Stimulated activated CD8-positive, alpha-beta memory T cell treated with anti-CD3 and anti-CD28 coated beads, Interleukin-7, amount 100 ng/mL, for 48 hours (primary cell): ENCODE measurements at places on chromosomes 11 and 22.

- no peak for DNase-seq
Observed at GRCh38 chr11:37509506-37509905, 911.5 kb upstream of the RAG2 start.

DNA sequence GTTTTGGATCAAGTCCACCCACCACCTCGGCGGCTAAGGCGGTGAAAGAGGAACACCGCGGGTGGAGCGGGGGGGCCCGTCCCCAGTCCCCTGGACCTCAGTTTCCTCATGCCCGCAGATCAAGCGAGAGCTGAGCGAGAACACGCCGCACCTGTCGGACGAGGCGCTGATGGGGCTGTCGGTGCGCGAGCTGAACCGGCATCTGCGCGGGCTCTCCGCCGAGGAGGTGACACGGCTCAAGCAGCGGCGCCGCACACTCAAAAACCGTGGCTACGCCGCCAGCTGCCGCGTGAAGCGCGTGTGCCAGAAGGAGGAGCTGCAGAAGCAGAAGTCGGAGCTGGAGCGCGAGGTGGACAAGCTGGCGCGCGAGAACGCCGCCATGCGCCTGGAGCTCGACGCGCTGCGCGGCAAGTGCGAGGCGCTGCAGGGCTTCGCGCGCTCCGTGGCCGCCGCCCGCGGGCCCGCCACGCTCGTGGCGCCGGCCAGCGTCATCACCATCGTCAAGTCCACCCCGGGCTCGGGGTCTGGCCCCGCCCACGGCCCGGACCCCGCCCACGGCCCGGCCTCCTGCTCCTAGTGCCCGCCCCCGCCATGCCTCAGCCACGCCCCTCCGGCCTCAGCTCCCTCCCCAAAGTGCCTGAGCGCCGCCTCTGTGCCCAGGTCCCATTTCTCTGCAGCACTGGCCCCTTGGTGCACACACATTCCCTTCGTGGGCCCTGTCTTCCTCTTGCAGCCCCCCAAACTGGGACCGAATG, 12.7 kb downstream of the MAFF start:
- peak; percentile 49 for DNase-seq

DNA sequence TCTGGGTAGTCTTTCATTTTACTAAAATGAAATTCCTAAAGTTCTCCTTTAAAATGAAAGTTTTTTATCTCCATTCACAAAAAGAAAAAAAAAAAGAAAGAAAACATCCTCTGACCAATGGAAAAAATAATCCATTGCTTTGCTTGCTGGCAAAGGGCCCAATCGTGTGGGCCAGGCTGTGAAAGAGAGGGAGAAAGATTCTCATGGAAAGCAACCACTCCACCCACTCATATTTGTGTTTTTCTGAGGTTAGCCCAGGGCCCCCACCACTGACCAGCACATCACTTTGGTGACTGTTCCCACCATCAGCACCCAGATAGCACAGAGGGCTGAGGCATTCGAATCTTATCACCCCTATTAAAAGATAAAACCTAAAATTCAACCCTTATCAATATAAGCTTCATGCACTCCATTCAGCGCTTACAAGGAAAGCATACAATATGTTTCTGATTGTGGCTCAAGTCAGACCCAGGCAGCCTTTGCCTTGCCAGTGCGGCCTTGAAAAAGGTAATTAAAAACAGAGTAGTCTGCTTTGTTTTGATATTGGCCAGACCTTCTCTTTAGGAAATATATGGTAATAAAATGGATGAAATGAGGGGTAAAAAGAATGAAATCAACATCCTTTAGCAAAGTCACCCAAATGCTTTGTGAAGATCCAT, 192.8 kb downstream of the ETS1 start:
- DNase-seq: no peak

- no peak for DNase-seq
Observed at GRCh38 chr22:49427941-49428340, 399.7 kb downstream of the BRD1 start.

- no peak for DNase-seq
Observed at GRCh38 chr11:776561-777287, 563 bp downstream of the GATD1 start.

DNA sequence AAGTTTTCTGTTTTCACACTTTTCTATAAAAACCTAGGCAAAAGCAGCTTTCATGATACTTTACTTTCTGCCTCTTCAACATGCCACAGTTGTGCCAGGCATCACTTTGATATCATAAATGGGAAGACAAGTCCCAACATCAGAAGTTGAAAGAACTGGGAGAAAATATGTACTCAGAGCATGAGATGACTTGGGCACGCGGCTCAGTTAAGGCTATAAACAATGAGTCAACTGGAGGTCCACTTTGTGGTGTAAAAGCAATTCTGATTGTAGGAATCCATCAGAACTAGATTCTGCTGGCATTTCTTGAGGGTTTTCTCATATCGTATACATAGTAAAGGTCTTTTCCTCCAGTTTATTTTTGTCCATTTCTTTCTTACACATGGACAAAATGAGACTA, 109.7 kb upstream of the USP47 start:
- no peak for DNase-seq

- DNase-seq: peak; percentile 2
Observed at GRCh38 chr11:8768625-8769333, 86.2 kb downstream of the RPL27A start.

DNA sequence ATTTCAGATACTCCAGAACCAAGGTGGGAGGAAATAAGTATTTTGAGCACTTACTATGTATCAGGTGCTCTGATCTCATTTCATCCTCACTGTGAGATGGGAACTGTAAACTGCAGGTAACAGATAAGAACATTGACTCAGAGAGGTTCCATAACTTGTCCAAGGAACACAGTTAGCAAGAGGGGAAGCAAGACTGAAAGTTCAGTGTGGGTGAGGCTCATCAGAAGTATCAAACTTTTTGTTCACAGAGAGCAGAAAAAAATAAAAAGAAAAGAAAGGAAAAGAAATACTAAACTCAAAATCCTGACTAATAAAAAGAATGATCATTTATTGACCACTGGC, 37.1 kb downstream of the RAB30 start:
- no peak for DNase-seq

DNA sequence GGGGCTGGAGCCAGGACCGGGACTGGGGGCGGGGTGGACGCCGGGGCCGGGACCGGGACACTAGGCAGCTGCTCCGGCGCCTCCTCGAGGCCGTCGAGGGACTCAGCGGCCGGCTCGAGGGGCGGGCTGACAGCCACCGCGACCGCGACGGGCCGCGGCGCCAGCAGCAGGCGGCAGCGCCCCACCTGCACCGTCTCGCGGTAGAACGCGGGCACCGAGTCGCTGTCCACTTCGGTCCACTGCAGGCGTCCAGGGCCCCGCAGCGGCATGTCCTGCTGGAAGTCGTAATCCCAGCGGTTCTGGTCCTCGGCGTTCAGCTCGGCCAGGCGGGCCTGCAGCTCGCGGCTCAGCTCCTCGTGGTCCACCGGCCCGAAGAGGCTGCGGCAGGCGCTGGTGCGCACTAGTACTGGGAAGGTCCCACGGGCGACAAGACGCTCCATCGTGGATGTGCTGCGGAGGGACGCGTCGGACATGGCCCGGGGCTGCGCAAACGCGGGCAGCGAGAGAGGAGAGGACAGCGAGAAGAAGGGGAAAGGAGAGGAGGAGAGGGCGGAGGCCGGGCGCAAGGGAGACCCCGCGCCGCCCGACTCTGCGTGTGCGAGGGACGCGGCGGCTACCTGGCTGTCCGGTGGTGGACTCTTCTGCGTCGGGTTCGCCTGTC, 428 bp downstream of the CDKN1C start:
- no peak for DNase-seq

GRCh38 chr11:116454951-116455350, 317.8 kb downstream of the BUD13 start:
- no peak for DNase-seq

GRCh38 chr22:24353121-24353520, 74.3 kb upstream of the ADORA2A start:
- no peak for DNase-seq

GRCh38 chr11:101915791-101916291, 481 bp downstream of the ANGPTL5 start:
- DNase-seq: no peak

DNA sequence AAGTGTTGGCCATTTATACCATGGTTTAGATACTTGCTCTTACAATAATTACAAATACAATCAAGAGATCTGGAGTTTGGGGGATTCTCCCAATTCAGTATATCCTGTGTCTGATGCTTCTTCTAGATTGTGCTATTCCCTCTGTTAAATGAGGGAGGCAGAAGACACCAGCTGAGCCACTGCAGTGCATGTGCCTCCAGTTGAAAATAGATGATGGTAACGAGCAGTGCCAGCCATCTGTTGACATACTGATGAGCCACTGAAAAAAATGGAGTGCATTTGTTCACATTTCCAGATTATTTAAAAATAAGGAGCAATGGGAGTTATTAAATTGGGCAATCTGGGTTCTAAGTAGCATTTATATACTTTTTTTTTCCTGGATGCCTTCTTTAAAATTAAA, 1428.0 kb upstream of the TENM4 start:
- DNase-seq: no peak

DNA sequence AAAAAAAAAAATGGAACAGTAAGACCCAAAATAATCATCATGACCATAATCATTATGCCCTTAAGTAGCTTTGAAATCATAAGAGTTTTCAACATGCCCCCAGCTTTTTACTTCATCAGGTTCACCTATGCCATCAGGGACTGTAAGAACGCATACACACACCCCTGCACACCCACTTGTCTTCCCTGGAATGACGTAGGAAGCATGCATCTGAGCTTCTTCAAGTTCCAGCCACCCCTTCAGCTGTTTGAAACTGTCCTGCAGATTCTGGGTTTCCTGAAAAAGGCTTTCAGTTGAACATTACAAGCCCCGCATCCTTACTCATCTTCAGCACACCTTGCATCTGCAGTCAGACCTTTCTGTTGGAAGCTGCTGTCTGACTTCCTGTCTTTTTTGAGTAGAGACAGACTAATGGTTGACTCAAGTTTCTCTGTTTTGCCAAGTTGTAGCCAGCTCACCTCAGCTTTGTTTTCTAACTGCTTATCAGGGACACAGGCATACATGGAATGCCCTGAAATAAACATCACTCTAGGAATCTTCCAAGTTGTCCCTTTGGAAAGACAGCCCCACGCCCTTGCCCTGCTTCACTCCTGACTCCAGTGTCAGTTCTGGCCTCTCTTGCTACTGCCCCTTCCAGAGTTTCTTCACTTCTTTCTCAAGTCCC, 37.0 kb downstream of the ARHGAP1 start:
- no peak for DNase-seq

DNA sequence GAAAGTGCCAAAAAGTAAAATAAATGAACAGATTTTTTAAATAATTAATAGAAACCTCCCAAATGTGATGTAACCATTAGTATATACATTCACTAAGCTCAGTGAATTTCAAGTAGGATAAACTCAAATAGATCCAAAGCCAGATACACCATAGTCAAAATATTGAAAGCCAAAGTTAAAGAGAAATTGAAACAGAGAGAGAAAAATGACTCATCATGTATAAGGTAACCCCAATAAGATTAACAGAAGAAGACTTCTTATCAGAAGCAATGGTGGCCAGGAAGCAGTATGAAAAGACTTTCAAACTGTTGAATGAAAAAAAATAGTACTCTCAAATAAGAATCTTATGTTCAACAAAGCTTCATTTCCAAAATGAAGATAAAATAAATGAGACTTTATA, 70.5 kb downstream of the LUZP2 start:
- DNase-seq: no peak

GRCh38 chr11:109851780-109852390, 241.3 kb upstream of the ZC3H12C start:
- no peak for DNase-seq

DNA sequence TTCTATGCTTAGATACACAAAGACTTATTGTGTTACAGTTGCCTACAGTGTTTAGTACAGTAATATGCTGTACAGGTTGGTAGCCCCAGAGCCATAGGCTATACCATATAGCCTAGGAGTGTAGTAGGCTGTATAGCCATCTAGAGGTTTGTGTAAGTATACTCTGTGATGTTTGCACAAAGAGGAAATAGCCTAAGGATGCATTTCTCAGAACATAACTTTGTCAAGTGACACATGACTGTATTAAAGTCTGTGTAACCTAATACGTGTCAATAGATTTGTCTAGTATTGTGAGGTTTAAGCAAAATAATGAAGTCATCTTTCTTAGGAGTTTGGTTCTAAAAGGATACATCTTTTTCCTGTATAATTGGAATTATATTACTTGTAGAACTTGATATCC, 5.5 kb downstream of the ZC3H12C start:
- DNase-seq: no peak

GRCh38 chr11:62150887-62151736, 27.3 kb downstream of the INCENP start:
- DNase-seq: no peak

- DNase-seq: no peak
Observed at GRCh38 chr11:117580866-117581265, 216.2 kb downstream of the DSCAML1 start.

GRCh38 chr11:8225589-8226036, 38.1 kb downstream of the LMO1 start:
- peak; percentile 51 for DNase-seq

DNA sequence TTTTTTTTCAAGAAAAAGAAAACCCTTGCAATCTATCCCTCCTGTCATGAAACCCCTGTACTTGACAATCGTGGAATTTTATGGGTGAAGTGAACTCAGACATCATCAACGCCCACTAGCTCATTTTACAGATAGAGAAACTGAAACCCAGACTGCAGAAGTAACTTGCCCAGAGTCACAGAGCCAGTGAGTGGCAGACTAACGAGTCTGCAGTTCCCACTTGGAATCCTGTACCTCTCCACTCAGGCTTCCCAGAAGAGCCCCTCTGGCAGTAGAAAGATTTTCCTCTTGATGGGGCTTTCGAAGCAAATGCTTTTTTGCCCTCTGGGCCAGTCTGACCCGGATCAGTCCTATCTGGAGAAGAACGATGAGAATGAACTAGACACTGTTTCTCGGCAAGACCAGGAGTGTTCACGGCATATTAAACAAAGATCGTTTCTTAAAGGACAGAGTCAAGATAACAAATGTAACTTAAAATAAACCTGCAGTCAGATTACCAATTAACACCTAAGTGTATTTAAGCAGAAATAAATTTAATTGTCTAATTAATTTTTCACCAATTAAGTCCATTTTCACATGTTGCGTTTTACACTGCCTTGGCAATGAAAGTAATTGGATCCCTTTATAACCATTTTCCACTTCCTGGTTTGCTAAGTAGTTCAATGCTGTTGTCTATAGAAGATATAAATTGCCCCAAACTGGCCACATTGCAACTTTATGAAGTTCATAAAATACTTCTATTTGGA, 61.3 kb upstream of the CREB3L1 start:
- DNase-seq: no peak

- DNase-seq: no peak
Observed at GRCh38 chr11:9078113-9079086, 13.0 kb downstream of the SCUBE2 start.

DNA sequence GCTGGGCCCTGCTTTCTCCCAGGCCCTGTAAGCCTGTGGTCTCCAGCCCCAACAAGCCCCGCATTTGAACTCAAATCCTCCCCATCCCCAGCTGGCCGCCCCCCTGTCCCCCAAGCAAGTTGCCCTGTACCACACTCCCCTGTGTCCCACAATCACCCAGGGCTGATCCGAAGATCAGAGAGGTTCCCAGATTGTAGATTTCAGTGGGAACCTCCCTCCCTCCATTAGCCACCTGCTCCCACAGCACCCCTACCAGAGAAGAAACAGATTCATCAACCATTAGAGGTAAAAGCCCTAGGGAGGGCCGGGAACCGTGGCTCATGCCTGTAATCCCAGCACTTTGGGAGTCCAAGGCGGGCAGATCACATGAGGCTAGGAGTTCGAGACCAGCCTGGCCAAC, 107.5 kb downstream of the FEZ1 start:
- DNase-seq: no peak

GRCh38 chr11:2477936-2478335, 33.1 kb downstream of the KCNQ1 start:
- no peak for DNase-seq
